ENCODE measurements at places on chromosomes 11 and 22.

- no peak for DNase-seq
These were observed 106.0 kb downstream of the CSNK2A3 start for GRCh38 chr11:11247086-11247485.

GRCh38 chr22:29359469-29359868, 28.9 kb downstream of the AP1B1 start:
- DNase-seq = no peak

- no peak for DNase-seq
These were observed 74.6 kb upstream of the SUSD2 start for GRCh38 chr22:24106385-24107381.

- no peak for DNase-seq
These were observed 713 bp upstream of the ARL14EP start for GRCh38 chr11:30322191-30322590.

- no peak for DNase-seq
These were observed 7.1 kb downstream of the INPPL1 start for GRCh38 chr11:72231396-72232259.

DNA sequence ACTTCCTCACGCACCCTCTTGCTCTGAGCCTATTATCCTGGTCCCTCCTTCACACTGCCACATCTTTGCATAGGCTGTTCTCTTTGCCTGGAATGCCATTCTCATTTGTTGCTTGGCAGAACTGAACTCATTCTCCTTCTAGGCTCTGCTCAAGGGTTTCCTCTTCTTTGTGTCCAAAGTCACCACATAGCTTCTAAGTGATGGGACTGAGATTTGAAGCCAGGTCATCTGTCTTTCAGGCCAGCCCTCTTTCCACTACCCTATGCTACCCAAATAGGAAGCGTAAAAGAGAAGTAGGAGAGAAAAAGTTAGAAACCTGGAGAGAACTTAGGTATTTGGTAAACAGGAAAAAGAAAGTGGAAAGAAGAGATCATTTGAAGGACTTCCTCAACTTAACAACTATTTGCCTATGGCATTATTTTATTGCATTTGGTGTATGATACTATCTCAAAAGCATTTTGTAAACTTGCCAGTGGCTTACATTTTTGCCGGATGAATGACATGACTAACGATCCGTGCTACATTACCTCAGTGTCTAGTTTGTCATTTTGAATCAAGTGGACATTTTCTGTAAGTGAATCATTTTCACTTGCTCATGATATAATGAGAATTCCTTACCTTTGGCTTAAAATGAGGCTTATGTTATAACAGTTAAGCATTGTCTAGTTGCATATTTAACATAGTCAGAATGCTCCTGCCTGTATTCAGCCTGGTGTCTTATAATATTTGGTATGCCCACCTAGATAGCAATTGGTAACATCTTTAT, 18.5 kb downstream of the NF2 start:
- no peak for DNase-seq

DNA sequence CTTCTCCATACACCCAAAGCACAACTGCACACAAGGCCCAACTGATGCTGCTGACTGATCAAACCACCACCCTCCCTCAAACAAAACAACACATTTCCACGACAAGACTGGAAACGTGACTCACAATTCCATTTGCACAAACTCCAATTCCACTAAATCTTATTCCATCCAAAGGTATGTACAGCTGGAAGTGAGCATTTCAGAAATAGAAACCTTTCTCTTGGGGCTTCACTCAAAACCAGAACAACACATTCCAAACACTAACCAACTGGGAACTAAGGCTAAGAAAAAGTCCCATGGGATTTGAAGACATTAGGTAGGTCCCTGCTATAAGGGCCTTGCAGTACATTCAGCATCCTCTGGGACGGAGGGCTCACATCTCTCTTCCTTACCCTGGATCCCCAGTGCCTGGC, 19.6 kb downstream of the MORC2 start:
- no peak for DNase-seq

GRCh38 chr11:926341-926916, 759 bp downstream of the AP2A2 start:
- no peak for DNase-seq

DNA sequence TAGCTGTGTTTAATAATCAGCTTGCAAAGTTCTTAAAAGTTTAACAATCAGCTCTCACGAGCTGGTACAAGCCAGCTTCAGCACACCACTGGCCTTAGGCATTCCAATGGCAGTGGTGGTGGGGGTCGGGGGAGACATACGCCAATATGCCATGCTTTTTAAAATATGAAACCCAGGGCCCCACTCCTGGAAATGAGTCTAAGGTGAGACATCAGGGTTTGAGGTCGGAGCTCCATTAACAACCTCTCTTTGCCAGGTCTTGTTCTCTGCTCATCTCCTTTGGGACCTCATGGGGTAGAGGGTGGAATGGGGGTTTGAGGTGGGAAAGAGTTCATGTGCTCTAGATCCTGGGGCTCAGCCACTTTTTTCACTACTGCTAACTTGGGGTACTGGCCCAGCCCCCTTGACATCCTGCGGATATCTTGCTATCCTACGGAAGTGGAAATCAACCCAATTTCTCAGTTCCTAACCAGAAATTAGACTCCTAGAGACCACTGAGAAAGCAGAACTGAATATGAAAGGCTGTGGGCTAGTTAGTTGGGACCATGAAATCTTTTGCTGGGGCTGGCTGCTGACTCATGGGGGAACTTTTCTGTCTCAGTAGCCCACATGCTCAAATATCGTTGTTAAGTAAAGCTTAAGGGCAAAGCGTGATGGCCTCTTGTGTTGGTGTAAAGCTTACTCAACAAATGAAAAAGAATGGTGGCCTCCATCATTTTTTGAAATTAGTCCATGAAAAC, 90.1 kb downstream of the PDHX start:
- DNase-seq = no peak

DNA sequence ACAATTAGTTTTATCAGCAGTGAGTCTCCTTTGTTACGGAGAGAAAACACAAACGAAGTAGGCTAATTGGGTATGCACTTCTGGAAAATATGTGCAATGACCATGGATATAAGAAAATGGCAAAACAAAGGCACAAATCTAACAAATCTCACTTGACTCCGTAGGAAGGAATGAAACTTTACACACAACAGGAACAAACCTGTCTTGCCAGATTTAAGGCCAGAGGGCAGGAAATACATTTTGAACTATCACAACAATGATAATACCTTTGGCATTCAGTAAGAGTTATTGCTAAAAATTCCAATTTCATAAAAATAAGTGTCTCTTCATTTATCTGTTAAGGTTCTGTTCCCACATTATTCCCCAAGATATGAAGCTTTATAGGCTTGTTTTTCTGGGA, 36.6 kb downstream of the SLC25A17 start:
- no peak for DNase-seq

DNA sequence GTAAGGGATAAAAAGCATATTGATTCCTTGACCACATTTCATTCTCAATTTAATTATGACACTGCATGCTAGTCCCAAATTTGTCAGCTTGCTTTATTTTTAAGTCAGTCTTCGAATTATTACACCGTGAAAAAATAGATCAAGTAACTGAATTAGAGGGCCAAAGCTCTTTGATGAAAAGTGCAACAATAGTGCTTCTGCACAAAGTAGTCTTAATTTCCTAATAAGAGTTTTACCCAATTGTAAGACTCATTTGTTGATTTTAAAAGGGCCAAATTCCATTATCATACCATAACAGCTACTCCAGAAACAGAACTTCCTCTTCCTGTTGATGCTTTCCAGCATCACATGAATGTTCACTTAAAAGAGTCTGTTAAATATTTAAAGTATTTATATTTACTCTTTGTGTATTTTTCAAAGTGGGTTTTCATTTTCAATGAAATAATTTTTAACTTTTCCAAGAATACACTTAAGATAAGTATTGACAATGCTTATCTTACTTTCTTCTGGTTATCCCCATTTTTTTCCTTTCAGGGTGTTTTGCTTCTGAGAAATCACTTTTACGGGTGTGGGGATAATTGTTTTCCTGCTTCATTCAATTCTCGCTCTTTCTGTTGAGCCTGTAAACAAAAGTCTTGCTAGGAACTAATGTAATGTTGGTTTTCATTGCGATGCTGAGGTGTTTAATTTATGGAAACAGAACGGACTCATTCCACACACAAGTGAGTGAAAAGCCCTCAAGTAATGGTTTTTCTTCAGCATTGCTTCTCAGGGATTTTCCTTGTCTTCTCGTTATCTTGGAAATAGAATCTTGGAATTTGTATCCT, 2.1 kb downstream of the ARHGEF12 start:
- no peak for DNase-seq

- no peak for DNase-seq
These were observed 79.8 kb upstream of the TOP3B start for GRCh38 chr22:22062306-22062793.

GRCh38 chr11:110728883-110729282, 16.6 kb upstream of the ARHGAP20 start:
- DNase-seq = no peak

DNA sequence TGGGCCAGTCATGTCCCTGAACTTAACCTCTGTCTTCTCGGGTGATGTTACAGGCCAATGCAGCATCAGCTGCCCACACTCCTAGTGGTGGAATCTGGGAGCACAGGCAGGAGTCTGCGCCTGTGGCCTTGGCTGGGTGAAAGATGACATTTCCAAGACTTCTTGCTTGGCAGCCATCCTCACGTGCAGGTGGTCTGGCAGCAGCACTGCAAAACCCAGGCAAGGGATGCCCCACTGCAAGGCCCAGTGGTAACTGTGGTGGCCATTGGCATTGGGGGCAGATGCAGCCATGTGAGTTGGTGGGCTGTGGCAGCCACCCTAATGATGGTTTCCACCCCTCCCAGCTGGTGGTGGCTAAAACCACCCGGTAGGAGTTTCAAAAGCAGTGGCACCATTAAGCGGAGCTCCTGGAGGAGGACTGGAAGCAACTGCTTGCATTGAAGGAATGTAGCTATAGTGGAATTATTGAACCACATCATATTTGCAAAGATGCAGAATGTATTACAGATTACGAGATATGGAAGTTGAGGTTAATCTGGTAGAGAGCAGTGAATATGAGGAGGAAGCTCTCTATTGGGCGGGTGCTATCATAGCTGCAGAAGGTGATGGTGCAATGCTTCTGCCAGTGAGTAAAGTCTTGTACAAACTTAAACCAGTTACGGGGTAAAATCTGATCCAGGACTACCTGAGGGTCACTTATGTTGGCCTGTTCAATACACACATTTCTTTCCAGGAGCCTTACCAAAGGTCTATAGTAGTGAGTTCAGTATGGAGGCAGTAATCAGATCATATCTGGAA, 120.7 kb upstream of the TOP3B start:
- DNase-seq = no peak

- no peak for DNase-seq
These were observed 1.5 kb downstream of the OAF start for GRCh38 chr11:120212259-120212878.

GRCh38 chr11:83140691-83141455, 16.1 kb upstream of the PCF11 start:
- no peak for DNase-seq

GRCh38 chr22:43000441-43001175, 14.3 kb downstream of the PACSIN2 start:
- DNase-seq = no peak

- no peak for DNase-seq
These were observed 140.5 kb downstream of the TRIM44 start for GRCh38 chr11:35803115-35803514.

- DNase-seq = no peak
These were observed 140.4 kb upstream of the LUZP2 start for GRCh38 chr11:24356501-24356900.

DNA sequence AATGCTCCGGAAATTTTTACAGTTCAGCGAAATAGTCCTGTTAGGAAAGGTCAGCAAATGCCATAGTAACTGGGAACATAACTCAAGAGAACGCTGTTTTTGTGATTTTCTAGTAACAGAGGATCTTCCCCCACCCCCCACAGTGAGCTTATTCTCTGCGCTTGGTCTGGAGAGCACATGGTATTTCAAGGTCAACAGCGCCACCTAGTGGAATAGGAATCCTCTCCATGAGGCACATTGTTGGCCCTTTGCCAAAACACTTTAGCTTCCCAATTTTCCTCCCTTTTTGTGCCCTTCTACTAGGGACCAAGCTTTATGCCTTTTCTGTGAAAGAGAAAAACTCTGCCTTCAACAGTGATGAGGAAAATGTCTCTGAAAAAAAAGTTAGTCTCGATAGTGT, 13.2 kb upstream of the OR4C12 start:
- DNase-seq = no peak

DNA sequence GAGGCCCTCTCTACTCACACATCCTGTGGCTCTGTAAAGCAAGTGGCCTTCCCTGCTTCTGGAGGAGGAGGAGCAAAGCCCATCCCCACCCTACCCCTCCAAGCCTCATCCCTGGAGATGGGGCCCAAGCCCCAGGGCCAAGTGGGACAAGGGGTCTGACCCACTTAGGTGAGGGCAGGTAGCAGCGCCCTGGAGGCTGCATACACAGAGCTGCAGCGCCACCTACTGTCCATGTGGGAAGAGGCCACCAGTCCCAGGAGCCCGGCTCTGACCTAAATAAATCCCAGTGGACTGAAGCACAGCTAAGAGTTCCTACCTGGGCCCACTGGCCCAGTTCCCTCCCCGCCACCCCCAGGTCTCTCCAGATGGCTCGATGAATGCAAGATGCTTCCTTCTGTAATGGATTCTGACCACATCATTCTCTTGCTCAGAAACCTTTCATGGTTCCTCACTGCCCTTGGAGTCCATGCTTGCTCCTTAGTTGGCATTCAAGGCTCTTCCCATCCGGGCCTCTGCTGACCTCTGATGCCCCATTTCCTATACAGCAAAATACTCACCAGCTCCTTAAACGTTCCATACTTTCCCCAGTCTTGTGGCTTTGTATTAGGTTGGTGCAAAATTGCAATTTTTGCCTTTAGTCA, 62.1 kb downstream of the THAP12 start:
- no peak for DNase-seq

DNA sequence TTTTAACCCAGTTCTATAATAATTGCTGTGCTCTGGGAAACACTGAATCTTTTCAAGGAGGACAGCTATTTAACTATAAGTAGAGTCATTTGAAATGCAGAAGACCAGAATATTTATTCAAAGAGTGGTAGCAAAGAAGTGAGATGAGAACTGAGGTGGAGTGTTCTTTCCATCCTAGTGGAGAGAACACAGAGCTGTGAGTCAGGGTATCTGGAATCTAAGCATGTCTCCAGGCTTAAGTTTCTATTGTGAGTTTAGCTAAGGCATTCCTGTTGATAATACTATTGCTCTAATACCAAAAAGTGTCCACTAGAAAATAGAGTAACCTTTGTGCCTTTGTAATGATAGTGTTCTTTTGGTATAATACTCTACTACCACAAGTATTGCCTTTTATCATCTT, 32.4 kb downstream of the JAM3 start:
- DNase-seq = no peak

DNA sequence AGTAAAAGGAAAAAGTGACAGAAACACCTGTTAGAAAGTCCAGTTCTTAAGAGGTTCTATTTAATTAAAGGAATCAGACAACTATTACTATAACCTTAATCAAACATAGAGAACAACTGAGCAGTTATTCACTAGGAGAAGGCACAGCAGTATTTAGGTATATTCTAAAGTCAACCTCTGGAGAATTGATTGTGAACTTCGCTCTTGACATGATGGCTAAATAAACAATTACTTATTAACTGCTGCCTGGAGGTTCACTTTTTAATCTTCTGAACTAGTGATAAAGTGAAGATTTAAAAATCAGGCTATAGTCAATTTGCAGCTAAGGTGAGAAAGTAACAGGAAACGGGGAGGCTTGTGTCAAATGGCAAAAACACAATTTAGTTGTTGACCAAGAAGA, 557.3 kb downstream of the FAM181B start:
- DNase-seq = no peak

Measured in cortex of kidney (tissue), 1 donor.